ENCODE measurements at places on chromosomes 6 and 20.

DNA sequence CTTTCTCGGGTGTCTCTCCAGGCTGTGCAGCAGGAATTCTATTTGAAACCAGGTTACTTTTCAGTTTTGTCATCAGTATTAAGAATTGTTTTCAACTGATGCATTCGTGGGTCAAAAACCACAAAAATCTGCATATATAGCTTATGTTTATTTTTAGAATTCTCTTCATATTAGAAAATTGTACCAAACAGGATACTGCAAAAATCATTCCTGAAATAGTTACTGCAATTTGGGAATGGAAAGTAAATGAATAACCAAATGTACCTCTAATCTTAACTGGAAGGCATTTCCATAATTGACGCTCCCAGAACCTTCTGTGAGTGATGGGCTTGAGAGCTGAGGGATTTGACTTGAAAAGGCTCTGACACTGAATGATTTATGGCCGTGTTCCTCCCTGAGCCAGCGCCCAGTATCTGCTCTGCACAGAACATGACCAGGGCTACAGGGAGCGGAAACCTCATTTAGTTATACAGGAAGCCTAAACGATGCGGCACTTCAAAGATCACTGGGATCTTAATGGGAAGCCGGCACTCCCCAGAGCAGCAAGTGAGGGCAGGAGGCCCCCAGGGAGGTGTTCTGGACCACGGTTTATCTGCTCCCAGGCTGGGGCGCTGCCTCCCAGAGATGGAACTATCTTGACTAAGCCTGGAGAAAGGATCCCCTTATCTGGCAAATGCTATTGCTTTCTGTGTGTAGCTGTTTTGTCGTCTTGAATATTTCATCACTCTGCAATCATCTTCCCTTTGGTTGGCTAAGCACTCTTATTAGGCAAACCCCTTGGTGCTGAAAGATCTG is 446.0 kb downstream of the QKI start:
- DNase-seq = no peak

GRCh38 chr20:49684335-49684997 is 29.2 kb downstream of the B4GALT5 start:
- DNase-seq = no peak

DNA sequence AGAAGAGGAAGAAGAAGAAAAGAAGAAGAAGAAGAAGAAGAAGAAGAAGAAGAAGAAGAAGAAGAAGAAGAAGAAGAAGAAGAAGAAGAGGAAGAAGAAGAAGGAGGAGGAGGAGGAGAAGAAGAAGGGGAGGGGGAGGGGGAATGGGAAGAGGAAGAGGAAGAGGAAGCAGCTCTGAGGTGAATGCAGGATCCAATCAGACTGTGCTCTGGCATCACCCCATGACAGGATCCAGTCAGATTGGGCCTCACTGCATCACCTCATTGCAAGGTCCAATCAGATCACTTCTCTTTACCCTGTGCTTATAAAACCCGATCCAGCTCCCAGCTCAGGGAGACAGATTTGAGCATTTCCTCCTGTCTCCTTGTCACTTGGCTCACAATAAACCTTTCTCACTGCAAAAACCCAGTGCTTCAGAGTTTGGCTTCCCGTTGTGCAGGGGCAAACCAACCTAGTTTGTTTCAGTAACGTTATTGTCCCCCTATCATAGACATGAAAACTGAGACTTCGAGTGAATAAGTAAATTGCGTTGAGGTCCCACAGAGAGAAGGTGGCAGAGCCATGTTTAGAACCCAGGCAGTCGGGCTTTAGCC is 28.6 kb upstream of the YWHAB start:
- no peak for DNase-seq

DNA sequence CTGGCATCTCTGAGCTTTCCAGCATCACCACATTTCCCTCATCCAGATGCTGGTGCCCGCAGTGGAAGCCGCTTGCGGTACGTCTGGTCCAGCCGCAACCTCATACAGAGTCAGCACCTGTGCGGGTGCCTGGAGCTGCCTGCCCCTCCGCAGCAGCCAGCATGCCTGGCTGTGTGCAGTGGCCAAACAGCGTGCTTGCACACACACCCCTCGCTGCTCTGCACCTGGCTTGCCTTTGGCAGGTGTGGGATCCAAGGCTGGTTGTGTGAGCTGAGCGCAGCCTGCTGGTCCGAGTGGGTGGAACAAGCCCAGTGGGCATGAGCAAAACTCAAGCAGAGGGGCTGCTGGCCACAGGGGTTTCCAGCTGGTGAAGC is 3.1 kb upstream of the HINT3 start:
- no peak for DNase-seq

GRCh38 chr20:43375591-43375990 is 82.1 kb upstream of the SRSF6 start:
- DNase-seq = no peak

- DNase-seq = no peak
These were observed 162.3 kb upstream of the TNFAIP3 start for GRCh38 chr6:137704802-137705159.

GRCh38 chr6:119978274-119978889 is 628.8 kb upstream of the MAN1A1 start:
- no peak for DNase-seq

GRCh38 chr6:19329078-19329477 is 508.1 kb upstream of the ID4 start:
- no peak for DNase-seq
